ENCODE measurements at places on chromosomes 12 and 14. TPM values are rescaled to one million over a fixed set of nuclear protein-coding genes. Genes with fewer than 3 reads are reported as not detected.

GRCh38 chr12:89350260-89350629 is 2.1 kb downstream of the DUSP6 start:
- no peak for DNase-seq

DNA sequence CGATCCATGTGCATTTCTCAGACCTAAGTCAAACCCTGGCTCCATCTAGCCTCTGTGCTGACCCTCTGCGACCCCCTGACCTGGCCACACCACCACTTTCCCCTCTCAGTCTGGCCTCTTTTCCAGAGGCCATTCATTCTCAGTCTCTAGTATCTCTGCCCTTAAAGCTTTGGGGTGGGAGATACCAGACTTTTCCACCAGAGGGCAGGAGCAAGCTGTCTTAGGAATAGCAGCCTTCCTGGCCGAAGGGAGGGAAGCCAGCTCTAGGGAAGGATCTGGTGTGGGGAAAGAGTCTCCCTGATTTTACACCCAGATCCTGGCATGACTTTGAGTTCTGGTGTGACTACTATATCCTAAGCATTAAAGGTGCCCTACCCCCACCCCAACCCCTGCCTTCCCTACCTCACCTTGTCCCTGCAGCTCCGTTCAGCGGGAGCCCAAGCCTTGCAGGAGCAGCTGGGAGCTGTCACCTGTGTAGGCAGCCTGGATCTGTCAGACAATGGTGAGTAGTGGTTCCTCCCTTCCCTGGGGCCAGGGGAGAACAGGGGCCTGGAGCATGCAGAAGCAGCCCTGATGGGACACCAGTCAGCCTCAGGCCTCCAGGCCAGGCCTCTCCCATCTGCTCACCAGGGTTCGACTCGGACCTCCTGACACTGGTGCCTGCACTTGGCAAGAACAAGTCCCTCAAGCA is 6.6 kb downstream of the CARMIL3 start:
- peak; percentile 21 for DNase-seq

IFI27L1 gene
- total RNA-seq, result 11.1 TPM

SLC25A47 gene
- 0.24 TPM for total RNA-seq

RIMBP2 gene
- total RNA-seq, result not detected

GRCh38 chr12:3205742-3206519 is 128.8 kb downstream of the TSPAN9 start:
- no peak for DNase-seq

- peak; percentile 71 for DNase-seq
Measured at GRCh38 chr12:27185234-27186021, 58.7 kb upstream of the STK38L start.

- no peak for DNase-seq
Measured at GRCh38 chr12:26188641-26189040, 6.7 kb upstream of the SSPN start.

- no peak for DNase-seq
Measured at GRCh38 chr14:37194698-37195097, 3.0 kb upstream of the MIPOL1 start.

RNASE1 gene
- total RNA-seq, result not detected

- no peak for DNase-seq
Measured at GRCh38 chr14:93155667-93156066, 29.0 kb downstream of the MOAP1 start.

- DNase-seq, result peak; percentile 59
Measured at GRCh38 chr12:121114019-121114639, 18.5 kb upstream of the P2RX7 start.

GRCh38 chr12:14514154-14514842 is 53.4 kb downstream of the PLBD1 start:
- no peak for DNase-seq

- no peak for DNase-seq
Measured at GRCh38 chr14:44036248-44036647, 470.8 kb downstream of the FSCB start.

GRCh38 chr12:14931791-14932560 is 6.4 kb downstream of the ERP27 start:
- no peak for DNase-seq

ACRBP gene
- not detected for total RNA-seq

TPPP2 gene
- total RNA-seq, result not detected

DNA sequence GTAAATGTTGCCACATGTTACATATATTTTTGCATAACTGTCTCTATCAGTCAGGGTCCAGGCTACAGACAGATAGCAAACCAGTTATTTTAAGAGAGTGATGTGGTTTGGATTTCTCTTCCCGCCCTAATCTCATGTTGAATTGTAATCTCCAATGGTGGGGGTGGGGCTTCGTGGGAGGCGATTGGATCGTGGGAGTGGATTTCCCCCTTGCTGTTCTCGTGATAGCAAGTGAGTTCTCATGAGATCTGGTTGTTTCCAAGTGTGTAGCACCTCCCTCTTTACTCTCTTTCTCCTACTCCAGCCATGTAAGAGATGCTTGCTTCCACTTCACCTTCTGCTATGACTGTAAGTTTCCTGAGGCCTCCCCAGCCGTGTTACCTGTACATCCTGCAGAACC is 704.2 kb upstream of the TBX3 start:
- no peak for DNase-seq

GRCh38 chr12:130953771-130954543 is at the start of gene ADGRD1:
Gene ADGRD1, plus strand, starts transcription at chr12:130953907. Its CDS starts 559 bp downstream, at chr12:130954466.
- DNase-seq, result peak; percentile 4

PPM1H gene
- total RNA-seq, result 9.2 TPM

DNA sequence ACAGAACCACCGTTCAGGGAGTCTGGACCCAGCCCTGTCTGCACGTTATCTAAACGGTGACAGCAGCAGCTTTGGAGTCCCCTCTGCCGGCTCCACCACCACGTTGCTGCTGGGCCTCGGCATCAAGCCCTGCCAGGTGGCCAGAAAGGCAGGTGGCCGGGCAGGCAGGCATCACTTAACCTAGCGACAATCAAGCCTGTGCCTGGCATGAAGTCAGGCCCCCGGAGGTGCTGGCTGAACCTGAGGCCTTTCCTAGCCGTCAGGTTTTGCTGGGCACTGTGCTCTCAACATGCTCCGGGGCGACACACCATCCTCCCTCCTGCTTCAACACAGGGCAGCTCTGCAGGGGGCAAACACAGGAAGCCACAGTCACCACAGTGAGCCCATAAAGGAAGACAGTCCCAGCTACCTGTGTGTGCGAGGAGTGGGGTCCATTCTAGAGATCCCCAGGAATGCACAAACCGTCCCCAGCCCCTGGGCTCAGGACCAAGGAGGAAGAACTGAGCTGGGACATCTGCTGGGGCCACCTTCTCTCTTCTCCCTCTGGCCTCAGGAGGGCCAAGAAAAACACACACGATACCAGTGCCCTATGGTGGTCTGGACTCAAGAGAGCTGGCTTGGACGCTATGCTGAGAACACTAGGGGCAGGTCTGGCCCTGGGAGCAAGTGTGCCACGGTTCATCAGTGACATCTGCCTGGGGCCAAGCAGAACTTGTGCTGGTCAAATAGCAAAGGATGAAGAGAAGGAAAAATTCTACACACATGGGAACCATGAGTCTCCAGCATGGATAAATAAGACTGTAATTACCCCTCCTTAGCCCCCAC is 44.7 kb downstream of the CCDC88C start:
- DNase-seq, result no peak

DNA sequence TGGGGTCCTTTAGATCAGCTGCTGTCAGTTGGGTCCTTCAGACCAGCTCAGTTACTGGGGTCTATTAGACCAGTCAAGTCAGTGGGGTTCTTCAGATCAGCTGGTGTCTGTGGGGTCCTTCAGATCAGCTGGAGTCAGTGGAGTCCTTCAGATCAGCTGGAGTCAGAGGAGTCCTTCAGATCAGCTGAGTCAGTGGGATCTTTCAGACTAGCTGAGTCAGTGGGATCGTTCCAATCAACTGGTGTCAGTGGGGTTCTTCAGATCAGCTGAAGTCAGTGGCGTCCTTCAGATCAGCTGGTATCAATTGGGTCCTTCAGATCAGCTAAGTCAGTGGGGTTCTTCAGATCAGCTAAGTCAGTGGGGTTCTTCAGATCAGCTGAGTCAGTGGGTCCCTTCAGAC is 14.7 kb upstream of the LPCAT3 start:
- no peak for DNase-seq

- peak; percentile 15 for DNase-seq
Measured at GRCh38 chr12:69240631-69240995, 1.2 kb downstream of the CPSF6 start.

DNA sequence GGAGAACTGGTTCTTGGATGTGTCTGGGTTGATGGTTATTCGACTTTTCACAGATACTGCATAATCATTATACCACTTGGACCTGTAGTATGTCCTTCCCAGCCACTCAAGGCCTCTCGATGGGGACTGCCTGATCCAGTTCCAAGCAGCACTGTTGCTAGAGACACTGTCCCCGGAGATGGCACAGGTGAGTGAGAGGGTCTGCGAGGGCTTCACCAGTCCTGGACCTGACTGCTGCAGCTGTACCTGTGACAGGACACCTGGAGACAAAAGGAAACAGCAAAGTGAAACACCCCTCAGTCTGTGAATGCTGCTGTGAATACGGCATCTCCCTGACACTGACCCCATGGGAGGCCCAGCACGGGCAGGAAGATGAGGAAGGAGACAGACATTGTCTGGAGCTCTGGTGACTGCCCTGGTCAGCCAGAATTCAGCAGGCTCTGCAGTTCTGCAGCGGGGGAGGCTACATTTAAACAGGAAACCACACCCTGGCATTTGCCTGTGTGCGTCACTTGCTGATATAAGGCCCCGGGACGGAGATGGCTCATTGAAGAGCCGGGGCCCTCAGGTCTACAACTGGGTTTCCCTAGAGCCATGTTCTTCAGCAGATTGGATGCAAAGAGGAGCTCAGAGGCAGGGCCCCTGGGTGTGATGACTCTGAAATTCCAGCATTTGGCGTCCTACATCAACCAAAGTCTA is 413.6 kb downstream of the TMEM121 start:
- DNase-seq, result no peak

- DNase-seq, result peak; percentile 36
Measured at GRCh38 chr14:75450381-75451276, 22.8 kb downstream of the JDP2 start.

- no peak for DNase-seq
Measured at GRCh38 chr12:110548678-110549077, 34.4 kb downstream of the PPTC7 start.

DNA sequence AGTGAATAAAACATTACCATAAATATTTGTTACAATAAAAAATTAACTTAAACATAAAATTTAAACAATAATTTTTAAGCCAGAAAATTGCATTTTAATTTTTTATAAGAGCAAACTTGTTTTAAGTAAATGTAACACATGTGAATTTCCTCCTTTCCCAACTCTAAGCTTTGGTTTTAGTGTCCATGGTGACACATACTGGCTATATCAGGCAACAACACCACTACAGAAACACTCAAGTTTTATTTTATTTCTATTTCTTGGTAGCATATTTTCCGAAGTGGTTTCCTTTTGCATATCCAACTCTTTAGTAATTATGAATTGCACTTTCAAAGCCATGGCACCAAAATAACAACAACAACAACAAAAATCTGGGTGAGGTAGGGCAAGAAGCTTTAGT is 2.2 kb downstream of the NELL2 start:
- no peak for DNase-seq

DNA sequence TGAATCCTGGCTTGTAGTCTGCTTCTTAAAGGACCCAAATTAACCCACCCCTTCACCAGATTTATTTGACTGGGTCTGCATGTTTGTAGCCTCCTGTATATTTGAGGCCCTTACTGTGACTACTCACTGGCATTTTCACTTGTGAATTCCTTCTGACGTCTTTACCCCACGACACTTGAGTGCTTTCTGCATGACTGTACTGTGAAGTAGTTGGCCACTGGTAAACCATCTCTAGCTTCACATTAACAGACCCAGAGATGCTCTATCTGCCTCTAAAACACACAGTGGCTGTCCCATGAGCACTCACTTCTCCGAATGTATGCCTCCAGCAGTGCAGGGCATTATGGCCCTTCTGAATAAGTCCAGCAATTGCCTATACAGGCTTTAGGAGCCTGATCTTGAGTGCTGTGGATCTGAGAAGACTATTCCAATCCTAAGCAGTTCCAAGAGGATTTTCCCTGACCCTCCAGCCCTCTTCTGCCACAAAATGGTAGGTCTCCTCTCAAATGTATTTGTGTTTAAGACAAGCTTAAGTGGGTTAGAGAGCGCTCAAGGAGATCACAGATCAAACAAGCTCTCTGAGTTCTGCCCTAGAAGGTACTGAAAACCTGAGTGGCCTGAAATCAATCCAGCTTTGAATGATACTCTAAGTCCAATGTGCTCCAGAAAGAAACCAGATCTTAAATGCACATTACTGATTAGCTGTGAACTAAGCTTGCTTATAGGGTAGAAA is 534.7 kb downstream of the RPS29 start:
- no peak for DNase-seq

SDR9C7 gene
- 0.12 TPM for total RNA-seq

- no peak for DNase-seq
Measured at GRCh38 chr14:95472819-95473251, 43.6 kb downstream of the SYNE3 start.

DNA sequence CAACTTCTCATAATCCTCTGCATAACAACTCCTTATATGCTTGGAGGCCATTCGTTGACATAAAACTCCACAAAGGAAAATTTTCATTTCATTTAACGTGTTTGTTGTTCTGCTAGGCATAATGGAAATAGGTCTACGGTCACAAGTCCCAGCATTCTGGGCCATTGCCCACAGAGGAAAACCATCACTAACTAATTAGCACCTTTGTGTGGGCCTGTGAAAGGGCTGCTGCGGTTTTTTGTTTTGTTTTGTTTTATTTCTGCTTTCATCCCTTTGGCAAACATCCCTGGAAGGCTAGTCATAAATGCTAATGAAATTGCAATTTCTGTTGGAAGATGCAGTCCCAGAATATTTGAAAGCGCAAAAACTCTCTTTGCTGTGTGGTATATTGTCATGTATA is 180.3 kb downstream of the RMST start:
- no peak for DNase-seq

GRCh38 chr12:66679461-66680084 is 697 bp upstream of the GRIP1 start:
- DNase-seq, result no peak

DNA sequence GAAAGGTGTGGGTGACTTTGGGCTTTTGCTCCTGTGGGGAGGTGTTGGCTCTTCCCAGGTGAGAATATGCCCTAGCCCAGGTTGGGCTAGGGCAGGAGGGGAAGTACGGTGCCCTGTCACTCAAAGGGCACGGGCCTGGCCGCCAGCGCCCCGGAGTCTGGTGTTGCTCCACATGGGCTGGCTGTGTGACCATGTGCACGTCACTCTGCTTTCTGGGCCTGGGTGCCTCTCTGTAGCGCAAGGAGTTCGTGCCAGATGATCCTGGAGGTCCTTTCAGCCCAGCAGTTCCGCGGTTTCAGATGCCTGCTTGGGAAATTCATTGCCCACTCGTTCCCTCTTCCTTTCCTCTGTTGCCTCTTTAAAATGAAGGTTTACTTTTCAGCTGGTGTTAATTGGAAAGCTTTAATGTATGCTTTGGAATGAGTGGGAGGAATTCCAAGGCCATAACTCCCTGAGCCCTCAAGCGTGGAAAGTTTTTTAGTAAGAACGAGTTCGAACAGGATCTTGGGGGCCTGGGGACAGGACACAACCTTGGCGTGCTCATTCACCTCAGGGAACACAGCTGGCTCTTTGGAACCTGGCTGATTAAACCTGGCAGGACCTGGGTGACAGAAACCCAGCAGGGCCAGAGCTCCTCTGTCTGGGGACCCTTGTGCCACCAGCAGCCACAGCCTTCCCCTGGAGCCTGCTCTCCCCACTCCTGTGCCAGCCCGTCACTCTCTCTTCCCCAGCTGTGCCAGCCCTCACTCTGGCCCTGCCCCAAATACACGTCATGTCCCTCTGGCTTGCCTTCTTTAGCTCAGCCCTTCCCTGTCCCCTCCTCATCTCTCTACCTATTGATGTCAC is 42.8 kb downstream of the TSPAN9 start:
- DNase-seq, result no peak
